ENCODE measurements at places on chromosomes 1 and 21.

- no peak for DNase-seq
Measured at GRCh38 chr1:113949007-113949406, 19.9 kb downstream of the HIPK1 start.

- DNase-seq: no peak
Measured at GRCh38 chr21:21019681-21020080, 21.5 kb downstream of the NCAM2 start.

- no peak for DNase-seq
Measured at GRCh38 chr1:119703666-119704450, 7.9 kb upstream of the PHGDH start.

GRCh38 chr21:33578214-33578613 is 10.3 kb downstream of the DONSON start:
- DNase-seq: peak; percentile 23

GRCh38 chr1:12083766-12084165 is 20.7 kb downstream of the TNFRSF8 start:
- peak; percentile 78 for DNase-seq

DNA sequence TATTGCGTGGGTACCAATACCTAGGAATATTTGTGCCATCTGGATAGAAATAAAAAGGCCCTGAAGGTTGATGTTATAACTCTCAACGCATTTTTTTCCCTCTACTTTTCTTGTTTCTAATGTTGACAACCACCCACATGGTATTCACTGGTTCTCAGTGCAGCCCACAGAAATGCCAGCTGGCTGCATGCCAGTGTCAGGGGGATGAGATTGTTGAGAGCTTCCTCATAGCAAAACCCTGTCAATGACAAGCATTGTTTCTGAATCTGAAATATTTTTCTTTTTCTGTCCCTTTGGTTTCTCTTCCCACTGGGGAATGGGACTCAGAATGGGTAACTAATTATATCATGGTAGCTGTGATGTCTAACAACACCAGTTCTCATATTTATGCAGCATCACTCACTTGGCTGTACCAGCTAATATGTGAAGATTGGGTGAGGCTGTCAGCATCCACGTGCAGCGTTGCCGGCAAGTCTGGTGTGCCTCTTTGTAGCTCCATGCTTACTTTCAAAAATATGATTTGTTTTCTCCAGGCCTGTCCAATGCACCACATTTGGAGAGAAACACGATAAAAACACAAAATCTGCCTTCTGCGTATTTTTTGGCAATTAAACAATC is 284.6 kb downstream of the PTBP2 start:
- DNase-seq: peak; percentile 88

DNA sequence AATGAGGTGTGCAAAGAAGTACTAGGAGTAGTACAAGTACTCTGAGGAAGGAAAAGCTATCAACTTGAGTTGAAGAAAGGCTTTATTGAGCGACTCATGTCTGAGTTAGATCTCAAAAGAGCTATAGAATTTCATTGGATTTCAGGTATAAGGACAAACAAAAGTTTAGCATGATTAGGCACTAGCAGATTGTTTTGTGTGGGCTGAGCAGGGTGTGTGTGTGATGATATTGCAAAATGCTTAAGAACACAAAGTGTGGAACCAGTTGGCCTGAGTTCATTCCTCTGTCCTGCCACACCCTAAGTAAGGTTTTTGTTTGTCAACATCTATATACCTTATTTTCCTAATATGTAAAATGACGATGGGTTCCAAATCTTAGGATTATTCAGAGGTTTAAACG is 158.9 kb downstream of the KCNK2 start:
- no peak for DNase-seq

GRCh38 chr1:79497193-79497773 is 490.8 kb upstream of the ADGRL4 start:
- DNase-seq: peak; percentile 57

DNA sequence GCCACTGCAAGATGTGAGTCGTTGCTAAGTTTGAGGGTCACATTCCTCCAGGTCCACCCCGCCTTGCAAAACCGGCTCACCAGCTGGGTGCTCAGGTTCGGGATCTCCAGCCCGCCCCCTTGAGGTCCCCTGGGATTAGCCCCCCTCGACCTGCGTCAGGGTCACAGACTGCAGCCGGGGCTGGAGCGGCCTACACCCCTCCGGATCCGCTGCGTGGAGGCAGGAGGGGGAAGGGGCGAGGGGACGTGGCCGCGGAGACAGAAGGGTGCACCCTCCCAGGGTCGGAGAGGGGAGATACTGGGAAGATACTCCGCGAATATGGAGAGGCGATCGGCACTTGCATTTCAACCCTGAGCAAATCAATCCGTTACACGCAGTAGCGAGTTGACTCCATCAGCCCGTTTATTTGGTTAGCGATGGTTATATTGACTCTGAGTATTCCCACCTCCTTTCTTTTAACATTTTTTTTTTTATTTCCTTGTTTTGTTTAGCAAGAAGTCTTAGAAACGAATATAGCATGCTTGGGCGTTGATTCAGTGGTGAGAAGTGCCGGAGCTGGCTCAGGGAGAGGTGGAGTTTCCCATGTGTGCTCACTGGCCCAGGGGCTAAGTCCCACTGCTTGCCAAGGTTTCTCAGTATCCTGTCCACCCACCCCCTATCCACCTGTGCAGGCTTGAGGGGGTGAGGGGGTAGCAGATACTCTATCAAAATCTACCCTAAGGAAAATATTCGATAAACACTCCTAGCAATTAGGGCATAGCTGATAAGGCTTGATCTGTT is 997 bp downstream of the IFNAR2 start:
- DNase-seq: peak; percentile 82

GRCh38 chr21:42459082-42459460 is 37.0 kb downstream of the RSPH1 start:
- no peak for DNase-seq

- no peak for DNase-seq
Measured at GRCh38 chr1:202624781-202625108, 85.5 kb downstream of the SYT2 start.

GRCh38 chr1:168825129-168825528 is 96.1 kb upstream of the DPT start:
- DNase-seq: no peak

DNA sequence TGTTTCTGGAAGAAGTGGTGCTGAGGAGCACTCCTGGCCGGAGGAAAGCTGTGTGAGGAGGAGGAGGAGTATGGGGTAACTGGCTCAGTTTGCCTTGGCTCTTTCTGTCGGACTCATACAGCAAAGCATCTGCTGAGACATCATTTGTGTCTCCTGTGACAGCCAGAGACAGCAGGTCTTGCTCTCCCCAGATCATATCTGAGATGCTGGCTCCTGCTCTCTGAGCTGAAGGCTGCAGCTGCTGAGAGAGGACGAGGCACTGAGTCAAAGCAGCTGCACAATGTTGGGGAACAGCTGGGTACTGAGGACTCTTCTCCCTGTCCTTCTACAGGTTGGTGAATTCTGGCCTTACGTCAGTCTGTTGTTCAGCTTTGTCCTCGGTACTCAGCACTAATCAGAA is 14.3 kb downstream of the OR2B11 start:
- no peak for DNase-seq

DNA sequence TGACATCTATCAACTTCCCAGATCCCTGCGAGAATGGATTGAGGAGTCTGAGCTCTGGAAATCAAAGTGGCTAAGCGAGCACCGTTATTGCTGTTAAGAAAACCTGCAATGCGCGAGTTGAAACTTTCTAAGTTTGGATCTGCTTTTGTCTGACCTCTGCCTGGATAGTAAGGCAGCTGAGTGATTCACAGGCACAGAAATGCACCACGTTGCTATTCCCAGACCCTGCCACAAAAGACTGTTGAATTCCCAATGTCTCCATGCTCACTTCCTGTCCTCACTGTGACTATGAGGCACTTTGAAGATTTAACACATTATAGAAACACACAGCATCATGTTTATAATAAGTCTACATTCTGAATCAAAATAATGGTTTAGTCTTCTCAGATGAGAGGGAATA is 27.1 kb upstream of the CNIH3 start:
- DNase-seq: peak; percentile 47

DNA sequence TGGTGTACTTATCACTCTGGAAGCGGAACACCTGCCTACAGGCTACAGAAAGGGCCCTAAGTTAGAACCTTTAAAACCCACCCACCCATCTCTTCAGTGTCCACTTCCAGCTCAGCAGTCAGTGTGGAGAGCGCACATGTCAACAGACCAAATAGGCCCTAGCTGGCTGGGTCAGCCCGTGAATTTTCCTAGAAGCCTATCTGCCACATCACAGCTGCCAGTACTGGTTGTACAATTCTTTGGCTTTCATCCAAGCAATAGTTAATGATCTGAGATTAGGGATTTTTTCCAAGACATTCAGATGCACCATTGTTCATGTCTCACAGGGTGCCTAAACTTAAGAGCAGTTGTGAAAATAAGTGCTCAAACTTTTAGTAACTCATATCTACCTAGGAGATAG is 197.1 kb downstream of the KCNK2 start:
- DNase-seq: no peak

DNA sequence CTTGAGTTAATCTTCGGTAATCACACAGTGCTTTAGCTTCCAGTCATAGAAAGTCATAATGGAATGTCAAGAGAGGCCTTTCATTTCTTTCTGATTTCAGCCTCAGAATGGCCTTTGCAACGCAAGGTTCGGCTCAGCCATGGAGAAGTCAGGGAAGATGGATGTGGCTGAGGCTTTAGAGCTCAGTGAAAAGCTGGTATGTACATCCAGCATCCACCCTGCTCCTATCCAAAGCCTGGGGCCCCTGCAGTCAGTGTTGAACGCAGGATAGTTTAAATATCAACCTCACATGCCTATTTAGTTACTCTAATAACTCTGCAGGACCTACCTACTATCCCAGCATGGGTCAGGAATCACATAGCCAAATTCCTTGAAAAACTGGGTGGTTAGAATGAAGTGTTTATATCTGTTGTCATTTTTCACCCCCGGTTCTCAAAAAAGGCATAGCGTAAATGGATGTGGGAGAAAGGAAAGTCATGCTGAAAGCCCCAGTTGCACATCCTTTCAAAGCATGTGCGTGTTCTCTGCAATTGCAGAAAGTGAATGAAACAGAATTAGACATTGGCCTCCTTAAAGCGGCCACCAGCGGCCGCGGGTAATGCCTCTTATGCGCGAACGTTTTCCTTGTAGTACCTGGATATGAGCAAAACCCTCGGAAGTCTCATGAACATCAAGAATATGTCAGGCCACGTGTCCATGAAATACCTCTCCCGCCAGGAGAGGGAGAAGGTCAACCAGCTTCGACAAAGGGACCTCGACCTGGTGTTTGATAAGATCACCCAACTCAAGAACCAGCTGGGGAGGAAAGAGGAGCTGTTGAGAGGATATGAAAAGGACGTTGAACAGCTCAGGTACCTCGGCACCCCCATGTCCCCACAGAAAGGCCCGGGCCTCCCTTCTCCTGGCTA is 28.8 kb upstream of the EFHD2 start:
- no peak for DNase-seq

GRCh38 chr1:211529453-211529852 is 37.5 kb upstream of the RD3 start:
- no peak for DNase-seq

DNA sequence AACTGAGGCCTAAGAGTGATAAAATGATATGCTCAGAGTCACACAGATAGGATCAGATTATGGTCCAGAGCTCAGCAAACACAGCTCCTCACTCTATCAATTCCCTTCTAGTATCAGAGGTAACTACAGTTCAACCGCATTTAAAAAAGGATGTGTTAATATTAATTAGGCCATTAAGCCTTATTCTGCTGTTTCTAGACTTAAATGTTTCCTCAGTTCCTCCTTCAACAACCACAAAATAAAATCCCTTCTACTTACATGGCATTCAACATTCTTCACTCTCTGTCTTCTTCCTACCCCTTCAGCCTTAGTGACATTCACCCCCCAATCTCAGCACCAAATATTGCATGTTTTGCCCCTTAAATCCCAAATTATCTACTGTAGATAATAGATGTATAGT is 254.9 kb downstream of the PLPP3 start:
- DNase-seq: no peak

GRCh38 chr1:89516055-89516454 is 8.6 kb upstream of the LRRC8B start:
- peak; percentile 36 for DNase-seq

DNA sequence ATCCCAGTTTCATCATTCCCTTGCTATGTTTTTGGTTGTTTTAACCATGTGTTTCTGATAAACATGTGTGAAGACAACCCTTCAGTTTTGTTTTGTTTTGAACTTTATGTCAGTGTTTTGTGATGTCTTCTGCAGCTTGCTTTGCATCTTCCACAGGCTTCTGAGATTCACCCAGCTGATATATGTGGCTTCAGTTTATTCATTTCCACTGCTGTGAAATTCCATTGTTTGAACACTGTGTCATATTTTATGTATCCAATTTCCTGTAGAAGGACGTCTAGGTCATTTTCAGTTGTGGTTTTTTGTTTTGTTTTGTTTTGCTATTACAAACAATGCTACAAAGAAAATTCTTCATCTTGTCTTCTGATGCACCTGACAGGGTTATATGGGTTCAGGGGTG is 27.2 kb upstream of the SLC26A9 start:
- DNase-seq: peak; percentile 62

- peak; percentile 91 for DNase-seq
Measured at GRCh38 chr1:156128654-156129597, 14.4 kb downstream of the LMNA start.

DNA sequence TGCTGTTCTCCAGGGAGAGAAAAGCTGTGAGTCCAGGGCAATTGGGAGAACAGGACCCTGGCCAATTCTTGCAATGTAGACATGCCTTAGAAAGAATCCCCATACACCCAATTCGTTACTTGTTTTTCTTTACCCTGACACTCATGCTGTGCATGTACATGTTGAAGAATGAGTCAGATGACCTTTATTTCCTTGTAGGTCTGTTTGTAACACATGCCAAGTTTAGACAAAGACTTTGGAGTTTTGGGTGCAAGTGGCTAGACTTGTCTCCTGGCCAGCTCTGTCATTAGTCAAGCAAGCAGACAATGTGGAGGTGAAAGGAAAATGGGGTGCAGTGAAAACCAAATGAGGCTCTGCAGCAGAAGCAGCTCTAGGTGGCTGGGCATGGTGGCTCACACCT is 38.1 kb downstream of the GNPAT start:
- peak; percentile 58 for DNase-seq

- DNase-seq: no peak
Measured at GRCh38 chr1:189874715-189875435, 602.8 kb downstream of the BRINP3 start.

GRCh38 chr1:178639326-178639725 is 85.7 kb upstream of the RALGPS2 start:
- DNase-seq: peak; percentile 48

GRCh38 chr1:156221986-156222692 is 9.3 kb downstream of the PMF1 start:
- no peak for DNase-seq

DNA sequence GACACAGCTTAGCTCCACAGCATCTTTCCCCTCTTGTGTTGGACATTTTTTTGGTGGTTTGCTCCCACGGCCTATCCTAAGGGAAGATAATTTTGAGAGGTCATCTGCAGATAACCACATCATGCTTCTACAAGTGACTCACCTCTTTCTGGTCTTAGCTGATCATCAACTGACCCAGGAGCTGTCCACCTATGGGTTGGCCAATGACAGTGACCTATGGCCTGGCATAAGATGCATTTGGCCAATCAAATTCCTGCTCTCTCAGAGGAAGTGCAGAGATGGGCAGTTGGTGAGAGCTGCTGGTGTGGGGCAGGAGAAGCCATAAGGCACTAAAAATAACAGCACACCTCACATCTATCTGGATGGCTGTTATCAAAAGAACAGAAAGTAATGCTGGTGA is 100.0 kb upstream of the CLDN14 start:
- DNase-seq: no peak
